Suprapubic skin (tissue), 4 donors: ENCODE measurements at places on chromosomes 4 and X. TPM values are rescaled to one million over a fixed set of nuclear protein-coding genes. Genes with fewer than 3 reads are reported as not detected.

DNA sequence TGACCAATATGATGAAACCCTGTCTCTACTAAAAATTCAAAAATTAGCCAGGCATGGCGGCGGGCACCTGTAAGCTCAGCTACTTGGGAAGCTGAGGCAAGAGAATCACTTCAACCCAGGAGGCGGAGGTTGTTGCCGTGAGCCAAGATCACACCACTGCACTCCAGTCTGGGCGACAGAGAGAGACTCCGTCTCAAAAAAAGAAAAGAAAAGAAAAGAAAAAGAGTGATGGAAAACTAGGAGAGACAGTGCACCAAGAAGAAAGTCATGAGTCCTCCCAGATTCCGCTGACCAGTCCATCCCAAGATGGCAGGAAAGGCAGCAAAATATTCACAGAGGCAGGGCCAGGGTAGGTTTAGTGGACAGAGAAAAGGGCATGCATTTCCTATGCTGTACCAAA, 226.9 kb downstream of the ASMT start:
- DNase-seq: no peak
- H3K27me3 ChIP-seq: no peaks in the 10 kb centered on the region
- no peaks in the 10 kb centered on the region for H3K36me3 ChIP-seq

GRCh38 chr4:185370268-185370949, 25.3 kb downstream of the LRP2BP start:
- H3K4me1 ChIP-seq: no peaks in the 10 kb centered on the region
- H3K27me3 ChIP-seq: no peaks in the 10 kb centered on the region
- H3K4me3 ChIP-seq: no peak overlapping the region
- no peak overlapping the region for H3K27ac ChIP-seq
- no peak for DNase-seq

DNA sequence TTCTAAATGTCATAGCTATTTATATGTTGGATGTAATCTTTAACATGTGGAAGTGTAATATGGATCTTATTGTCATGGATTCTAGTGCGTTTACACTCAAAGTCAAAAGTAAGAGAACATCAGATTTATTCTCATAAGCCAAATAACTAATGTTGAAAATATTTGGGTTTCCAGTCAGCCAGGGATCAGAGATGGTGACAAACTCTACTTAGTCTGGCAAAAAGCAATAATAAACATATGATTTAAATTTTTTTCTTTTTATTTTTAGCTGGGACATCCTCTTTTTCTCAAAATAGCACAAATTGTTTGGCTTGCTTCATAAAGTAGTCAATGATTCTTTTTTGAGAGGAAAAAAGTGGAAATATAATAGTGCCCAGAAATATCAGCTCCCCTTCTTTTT, 392.3 kb downstream of the ARHGAP24 start:
- H3K4me1 ChIP-seq: no peaks in the 10 kb centered on the region
- no peak overlapping the region for H3K27ac ChIP-seq
- H3K36me3 ChIP-seq: no peaks in the 10 kb centered on the region

- no peak overlapping the region for H3K27ac ChIP-seq
- H3K27me3 ChIP-seq: no peaks in the 10 kb centered on the region
- no peak overlapping the region for H3K4me3 ChIP-seq
- H3K4me1 ChIP-seq: no peaks in the 10 kb centered on the region
Observed at GRCh38 chrX:70525733-70526132, 81.1 kb downstream of the DLG3 start.

DNA sequence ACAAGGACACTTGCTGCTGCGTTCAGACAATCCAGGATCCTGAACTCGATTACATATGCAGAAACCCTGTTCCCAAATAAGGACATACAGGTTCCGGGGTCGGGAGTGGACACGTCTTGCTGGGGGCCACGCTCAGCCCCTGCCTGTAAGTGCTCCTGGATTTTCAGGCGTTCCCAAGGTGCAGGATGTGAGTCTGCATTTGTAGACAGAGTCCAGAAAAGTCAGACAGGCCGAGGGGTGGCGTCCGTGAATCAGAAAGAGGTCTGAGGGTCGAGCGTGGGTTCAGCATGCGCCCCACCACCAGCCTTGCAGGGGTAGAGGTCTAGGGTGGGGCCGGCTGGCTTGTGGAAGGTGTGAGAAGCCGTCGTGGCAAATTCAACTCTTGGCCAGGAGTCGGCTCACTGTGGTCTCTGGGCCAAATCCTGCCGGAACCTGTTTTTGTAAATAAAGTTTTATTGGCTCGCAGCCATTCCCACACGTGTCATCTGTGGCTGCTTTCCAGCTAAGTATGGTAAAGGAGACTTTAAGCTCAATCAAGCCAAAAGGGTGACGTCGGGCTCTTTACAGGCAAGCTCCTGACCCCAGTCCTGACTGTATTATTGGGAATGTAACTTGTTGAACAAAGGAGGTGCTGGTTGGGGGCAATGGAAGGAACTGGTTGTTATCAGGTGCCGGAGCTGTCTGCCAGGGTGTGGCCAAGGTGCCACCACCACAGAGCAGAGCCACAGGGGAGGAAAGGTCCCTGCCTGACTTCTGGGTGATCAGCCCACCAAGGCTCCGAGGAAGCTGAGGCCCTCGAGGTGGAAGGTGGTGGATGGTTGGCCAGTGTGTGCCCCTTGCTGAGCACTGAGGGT, 7.4 kb downstream of the DOK7 start:
- H3K27ac ChIP-seq: no peak overlapping the region
- H3K4me1 ChIP-seq: no peaks in the 10 kb centered on the region
- no peak for DNase-seq
- H3K36me3 ChIP-seq: no peaks in the 10 kb centered on the region
- H3K4me3 ChIP-seq: no peak overlapping the region

DNA sequence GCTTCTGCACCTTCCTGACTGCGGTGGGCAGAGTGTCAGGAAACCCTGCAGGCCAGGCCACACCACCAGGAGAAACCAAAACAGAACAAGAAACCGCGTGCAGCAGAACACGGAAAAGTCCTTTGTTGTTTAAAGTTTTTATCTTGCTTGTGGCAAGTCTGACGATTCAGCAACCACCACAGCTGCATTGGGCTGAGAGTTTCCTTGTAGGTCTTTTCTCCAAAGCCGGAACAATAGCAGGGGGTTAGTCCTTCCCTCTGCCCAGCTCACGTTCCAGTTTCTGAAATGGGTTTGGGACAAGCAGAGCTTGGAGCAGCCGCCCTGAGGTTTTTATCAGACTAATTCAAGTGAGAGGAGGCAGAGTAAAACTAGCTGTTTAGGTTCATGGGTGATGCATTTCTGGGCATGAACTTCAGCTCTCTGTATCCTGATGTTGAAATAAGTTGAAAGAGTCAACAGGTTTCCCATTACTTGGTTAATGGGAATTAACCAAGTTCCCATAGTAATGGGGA, 216.9 kb downstream of the PTTG2 start:
- H3K4me3 ChIP-seq: no peak overlapping the region
- no peaks in the 10 kb centered on the region for H3K36me3 ChIP-seq
- no peaks in the 10 kb centered on the region for H3K27me3 ChIP-seq
- DNase-seq: no peak
- peaks cover 32% of the 10 kb centered on the region for H3K4me1 ChIP-seq

GRCh38 chr4:140645614-140646412, 77.1 kb upstream of the UCP1 start:
- peaks cover 32% of the 10 kb centered on the region for H3K36me3 ChIP-seq
- no peak overlapping the region for H3K4me3 ChIP-seq
- no peaks in the 10 kb centered on the region for H3K4me1 ChIP-seq
- no peaks in the 10 kb centered on the region for H3K27me3 ChIP-seq
- H3K27ac ChIP-seq: no peak overlapping the region

DNA sequence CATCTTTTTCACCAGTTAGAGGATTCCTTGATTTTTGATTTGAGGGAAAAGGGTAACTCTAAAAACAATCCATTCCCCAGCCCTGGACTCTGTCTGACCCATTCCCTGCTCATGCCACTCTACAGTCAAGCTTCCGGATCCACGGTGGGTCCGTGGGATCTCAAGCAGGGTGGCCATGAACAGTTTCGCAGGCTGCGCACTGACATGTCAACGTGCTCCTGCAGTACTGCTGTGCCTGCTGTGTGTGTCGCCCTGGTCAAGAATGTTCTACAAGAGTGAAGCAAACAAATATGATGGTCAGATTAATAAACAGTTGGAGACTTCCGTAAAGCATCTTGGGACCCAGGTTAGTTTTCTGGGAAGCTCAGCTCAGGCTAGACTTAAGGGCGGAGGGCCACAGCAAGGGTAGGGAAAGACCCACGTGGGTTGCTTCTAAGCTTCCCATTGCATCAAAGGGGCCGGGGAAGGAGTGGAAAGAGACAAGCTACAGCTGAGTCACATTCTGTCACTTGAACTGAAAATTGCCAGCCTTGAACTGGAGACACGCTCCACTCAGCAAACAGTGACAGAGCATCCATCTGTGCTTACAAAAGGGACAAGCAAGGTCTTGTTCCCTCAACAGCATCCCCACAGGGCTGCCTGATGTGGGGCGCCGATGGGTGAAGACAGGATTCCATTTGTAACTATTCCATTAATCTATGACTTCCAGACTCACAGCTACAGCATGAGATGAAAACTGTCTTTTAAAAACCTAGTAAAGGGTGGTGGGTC, 81.8 kb downstream of the MTMR1 start:
- no peak overlapping the region for H3K4me3 ChIP-seq
- H3K4me1 ChIP-seq: peaks cover 7% of the 10 kb centered on the region
- DNase-seq: no peak
- H3K36me3 ChIP-seq: peaks cover 6% of the 10 kb centered on the region
- no peak overlapping the region for H3K27ac ChIP-seq

- DNase-seq: no peak
- H3K27me3 ChIP-seq: peaks cover 25% of the 10 kb centered on the region
- no peaks in the 10 kb centered on the region for H3K36me3 ChIP-seq
- peaks cover 3% of the 10 kb centered on the region for H3K4me1 ChIP-seq
- H3K27ac ChIP-seq: no peak overlapping the region
Observed at GRCh38 chr4:8921465-8921864, 49.8 kb upstream of the HMX1 start.

DNA sequence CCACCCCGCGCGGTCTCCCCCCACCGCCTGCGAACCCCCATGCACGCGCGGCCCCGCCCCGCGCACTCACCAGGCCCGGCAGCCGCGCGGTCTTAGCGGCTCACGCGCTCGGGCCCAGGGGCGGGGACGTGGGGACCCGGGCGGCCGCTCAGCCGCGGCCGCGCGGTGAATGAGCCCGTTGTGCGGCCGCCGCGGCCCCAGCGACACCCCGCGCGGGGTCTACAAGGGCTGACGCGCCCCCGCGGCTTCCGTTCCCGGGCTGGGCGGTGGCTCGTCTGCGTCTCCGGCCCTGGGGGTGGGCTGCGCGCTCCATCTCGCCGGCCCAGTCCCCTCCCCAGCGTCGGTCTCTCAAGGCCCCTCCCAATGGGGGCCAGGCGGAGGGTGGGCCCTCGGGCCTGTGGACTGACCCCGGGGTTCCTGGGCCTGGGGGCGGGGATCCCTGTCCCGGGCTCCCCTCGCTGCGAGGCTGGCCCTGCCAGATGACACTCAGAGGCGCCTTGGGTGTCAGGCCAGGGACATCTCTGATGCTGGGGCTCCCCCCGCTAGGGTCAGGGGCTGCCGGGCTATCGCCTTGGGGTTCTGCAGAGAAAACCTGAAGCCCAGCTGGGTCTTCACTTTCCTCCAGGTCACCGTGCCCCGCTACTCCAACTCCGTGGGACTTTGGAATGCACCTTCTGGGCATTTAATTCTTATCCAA, 4.3 kb upstream of the SLC26A1 start:
- peaks cover 25% of the 10 kb centered on the region for H3K4me1 ChIP-seq
- H3K4me3 ChIP-seq: peak overlapping the region; percentile 42
- no peaks in the 10 kb centered on the region for H3K36me3 ChIP-seq
- H3K27ac ChIP-seq: no peak overlapping the region

- no peak for DNase-seq
- H3K36me3 ChIP-seq: no peaks in the 10 kb centered on the region
- peak overlapping the region; percentile 95 for H3K27ac ChIP-seq
Observed at GRCh38 chrX:119871245-119871598, 311 bp downstream of the RNF113A start.

DNA sequence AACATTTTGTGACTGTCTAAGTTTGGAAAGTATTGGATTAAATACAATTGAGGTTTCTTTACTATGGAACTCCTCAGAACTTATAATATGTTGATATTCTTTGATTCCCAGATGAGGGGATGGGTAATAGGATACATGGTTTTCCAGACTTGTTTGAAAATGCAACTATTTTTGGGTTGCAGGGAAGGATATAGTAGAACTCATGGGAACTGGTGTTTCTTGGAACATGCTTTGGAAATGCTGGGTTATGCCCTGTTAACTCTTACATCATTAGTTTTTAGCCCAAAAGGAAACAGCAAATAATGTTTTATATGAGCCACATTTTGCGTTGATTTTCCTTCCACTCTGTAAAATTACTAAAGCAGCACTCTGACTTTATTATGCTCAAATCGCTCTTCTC, 41.9 kb downstream of the HPF1 start:
- no peak for DNase-seq
- H3K36me3 ChIP-seq: peaks cover 38% of the 10 kb centered on the region
- H3K27ac ChIP-seq: no peak overlapping the region
- no peaks in the 10 kb centered on the region for H3K27me3 ChIP-seq

DNA sequence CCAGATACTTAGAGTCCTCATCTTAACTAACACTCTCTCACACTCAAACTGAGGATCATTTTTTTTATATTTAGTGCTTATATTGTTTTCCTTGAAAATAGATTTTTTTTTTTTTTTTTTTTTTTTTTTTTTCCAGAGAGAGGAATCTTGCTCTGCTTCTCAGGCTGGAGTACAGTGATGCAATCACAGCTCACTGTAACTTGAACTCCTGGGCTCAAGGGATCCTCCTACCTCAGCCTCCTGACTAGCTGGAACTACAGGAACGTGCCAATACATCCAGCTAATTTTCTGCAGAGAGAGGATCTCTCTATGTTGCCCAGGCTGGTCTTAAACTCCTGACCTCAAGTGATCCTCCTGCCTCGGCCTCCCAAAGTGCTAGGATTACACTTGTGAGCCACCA, 650.3 kb upstream of the ATOH1 start:
- no peak overlapping the region for H3K27ac ChIP-seq
- no peak overlapping the region for H3K4me3 ChIP-seq
- no peak for DNase-seq
- no peaks in the 10 kb centered on the region for H3K27me3 ChIP-seq
- no peaks in the 10 kb centered on the region for H3K36me3 ChIP-seq
- H3K4me1 ChIP-seq: peaks cover 4% of the 10 kb centered on the region

- H3K36me3 ChIP-seq: no peaks in the 10 kb centered on the region
- DNase-seq: no peak
- peaks cover 17% of the 10 kb centered on the region for H3K27me3 ChIP-seq
Observed at GRCh38 chr4:80215449-80216052, 18.2 kb downstream of the PRDM8 start.

- no peak for DNase-seq
- H3K27me3 ChIP-seq: no peaks in the 10 kb centered on the region
- H3K4me3 ChIP-seq: no peak overlapping the region
- no peak overlapping the region for H3K27ac ChIP-seq
- H3K36me3 ChIP-seq: no peaks in the 10 kb centered on the region
Observed at GRCh38 chrX:134727363-134727762, 69.1 kb upstream of the PLAC1 start.

- H3K4me1 ChIP-seq: no peaks in the 10 kb centered on the region
- no peaks in the 10 kb centered on the region for H3K27me3 ChIP-seq
- no peak for DNase-seq
- H3K4me3 ChIP-seq: no peak overlapping the region
- no peaks in the 10 kb centered on the region for H3K36me3 ChIP-seq
- H3K27ac ChIP-seq: no peak overlapping the region
Observed at GRCh38 chr4:10949039-10949733, 264.6 kb upstream of the CLNK start.

GRCh38 chr4:143435955-143436354, 77.5 kb upstream of the SMARCA5 start:
- H3K36me3 ChIP-seq: peaks cover 36% of the 10 kb centered on the region
- H3K27me3 ChIP-seq: no peaks in the 10 kb centered on the region
- no peaks in the 10 kb centered on the region for H3K4me1 ChIP-seq
- no peak overlapping the region for H3K27ac ChIP-seq

Gene TMEM128
- 16.7 TPM for total RNA-seq

Gene ITM2A
- total RNA-seq: 29.1 TPM

Gene GABRG1
- total RNA-seq: not detected

Gene F9
- not detected for total RNA-seq

Gene ANAPC4
- total RNA-seq: 72.1 TPM

Gene PRDX4
- total RNA-seq: 44.5 TPM

Gene NALF2
- not detected for total RNA-seq

Gene FAM236C
- total RNA-seq: not detected
